ENCODE measurements at places on chromosomes 6 and 20. TPM values are rescaled to one million over a fixed set of nuclear protein-coding genes. Genes with fewer than 3 reads are reported as not detected.

The RANBP9 gene
- 36.7 TPM for total RNA-seq

The TNFRSF6B gene
- not detected for total RNA-seq

The OTOR gene
- not detected for total RNA-seq

The UST gene
- not detected for total RNA-seq

The RNF39 gene
- 0.23 TPM for total RNA-seq

DNA sequence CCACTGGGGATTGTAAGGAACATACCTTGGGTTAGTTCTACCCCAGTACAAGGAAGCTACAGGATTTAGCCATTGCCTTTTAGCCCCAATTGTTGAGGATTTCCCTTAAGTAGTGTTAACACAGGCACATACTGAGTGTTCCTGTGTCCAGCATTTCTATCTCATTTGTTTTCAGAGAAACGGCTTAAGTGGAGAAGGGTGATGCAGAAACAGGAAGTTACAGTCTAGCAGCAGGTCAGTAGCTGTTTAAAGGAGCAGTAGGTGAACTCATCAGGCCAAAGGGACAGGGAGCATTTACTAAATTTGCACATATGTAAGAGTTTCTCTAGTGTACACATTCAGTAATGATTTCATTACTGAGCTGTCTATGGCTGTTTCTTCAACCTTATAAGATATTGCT lies 644.2 kb upstream of the GJE1 start:
- no peak for DNase-seq
- no peak overlapping the region for H3K27ac ChIP-seq
- H3K4me3 ChIP-seq, result no peak overlapping the region
- H3K27me3 ChIP-seq, result no peaks in the 10 kb centered on the region
- no peaks in the 10 kb centered on the region for H3K4me1 ChIP-seq
- H3K36me3 ChIP-seq, result no peaks in the 10 kb centered on the region

GRCh38 chr20:49889935-49890333 lies 25.4 kb downstream of the SPATA2 start:
- no peaks in the 10 kb centered on the region for H3K36me3 ChIP-seq
- no peaks in the 10 kb centered on the region for H3K27me3 ChIP-seq
- no peak overlapping the region for H3K4me3 ChIP-seq
- H3K27ac ChIP-seq, result no peak overlapping the region
- no peak for DNase-seq
- no peaks in the 10 kb centered on the region for H3K4me1 ChIP-seq

- H3K27ac ChIP-seq, result peak overlapping the region; percentile 39
- H3K36me3 ChIP-seq, result no peaks in the 10 kb centered on the region
- H3K4me1 ChIP-seq, result peaks cover 30% of the 10 kb centered on the region
- no peaks in the 10 kb centered on the region for H3K27me3 ChIP-seq
These were observed 3.8 kb upstream of the TRIB3 start for GRCh38 chr20:376750-377149.

DNA sequence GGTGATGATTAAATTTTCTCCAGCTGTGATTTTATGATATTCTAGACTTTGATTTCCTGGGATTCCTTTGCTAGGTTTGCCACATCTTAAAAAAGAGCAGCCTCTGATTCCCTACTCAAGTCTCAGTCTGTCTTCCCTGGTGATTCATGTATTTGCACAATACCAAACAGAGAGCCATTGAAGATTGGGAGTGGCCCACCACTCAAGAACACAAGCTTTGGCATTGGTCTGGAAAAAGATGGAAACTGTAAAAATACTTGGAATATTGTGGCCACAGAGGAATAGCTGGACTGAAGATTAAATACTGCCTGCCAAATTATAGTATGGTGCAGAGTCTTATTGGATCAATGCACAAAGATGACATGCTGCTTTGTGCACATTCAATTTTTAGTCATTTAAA lies 32.9 kb downstream of the PTCHD4 start:
- no peaks in the 10 kb centered on the region for H3K36me3 ChIP-seq
- H3K27me3 ChIP-seq, result no peaks in the 10 kb centered on the region
- DNase-seq, result no peak
- no peaks in the 10 kb centered on the region for H3K4me1 ChIP-seq
- H3K4me3 ChIP-seq, result no peak overlapping the region

DNA sequence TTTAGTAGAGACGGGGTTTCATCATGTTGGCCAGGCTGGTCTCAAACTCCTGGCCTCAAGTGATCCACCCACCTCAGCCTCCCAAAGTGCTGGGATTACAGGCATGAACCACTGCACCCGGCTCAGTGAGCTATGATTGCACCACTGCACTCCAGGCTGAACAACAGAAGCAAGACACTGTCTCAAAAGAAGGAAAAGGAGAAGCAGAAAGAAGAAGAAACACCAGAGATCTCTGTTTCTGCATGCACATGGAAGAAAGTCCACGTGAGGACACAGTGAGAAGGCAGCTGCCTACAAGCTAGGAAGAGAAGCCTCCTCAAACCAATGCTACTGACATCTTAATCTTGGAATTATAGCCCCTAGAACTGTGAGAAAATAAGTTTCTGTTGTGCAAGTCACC lies 16.0 kb downstream of the ECT2L start:
- DNase-seq, result no peak
- H3K36me3 ChIP-seq, result no peaks in the 10 kb centered on the region
- H3K27ac ChIP-seq, result no peak overlapping the region
- no peaks in the 10 kb centered on the region for H3K27me3 ChIP-seq

GRCh38 chr20:46312075-46312944 lies 4.0 kb upstream of the CDH22 start:
- no peak overlapping the region for H3K27ac ChIP-seq
- peaks cover 10% of the 10 kb centered on the region for H3K4me1 ChIP-seq
- peaks cover 24% of the 10 kb centered on the region for H3K27me3 ChIP-seq
- DNase-seq, result peak; percentile 67
- H3K4me3 ChIP-seq, result peak overlapping the region; percentile 12
- no peaks in the 10 kb centered on the region for H3K36me3 ChIP-seq

DNA sequence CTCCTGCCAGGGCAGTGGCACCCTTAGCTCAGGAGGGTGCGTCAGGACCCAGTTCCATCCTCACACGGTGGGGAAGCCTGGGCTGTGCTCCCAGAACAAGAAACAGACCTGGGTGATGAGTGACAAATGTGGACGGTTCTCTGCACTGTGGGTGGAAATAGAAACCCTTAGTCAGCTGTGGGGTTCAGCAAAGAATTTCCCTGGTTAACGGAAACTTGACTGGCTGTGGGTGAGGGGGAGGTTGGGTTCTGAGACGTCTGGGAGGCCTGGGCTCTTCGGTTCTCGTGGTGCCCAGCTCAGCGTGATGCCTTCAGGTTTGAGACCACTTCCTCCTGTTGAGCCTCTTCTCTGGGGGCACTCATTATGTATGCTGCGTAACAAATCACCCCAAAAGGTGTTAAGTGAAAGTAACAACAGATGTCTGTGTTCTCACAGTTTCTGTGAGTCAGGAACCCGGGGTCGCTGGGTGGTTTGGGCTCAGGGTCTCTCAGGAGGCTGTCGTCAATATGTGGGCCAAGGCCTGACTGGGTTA lies 53.1 kb upstream of the FAM83D start:
- DNase-seq, result no peak
- H3K27me3 ChIP-seq, result no peaks in the 10 kb centered on the region

DNA sequence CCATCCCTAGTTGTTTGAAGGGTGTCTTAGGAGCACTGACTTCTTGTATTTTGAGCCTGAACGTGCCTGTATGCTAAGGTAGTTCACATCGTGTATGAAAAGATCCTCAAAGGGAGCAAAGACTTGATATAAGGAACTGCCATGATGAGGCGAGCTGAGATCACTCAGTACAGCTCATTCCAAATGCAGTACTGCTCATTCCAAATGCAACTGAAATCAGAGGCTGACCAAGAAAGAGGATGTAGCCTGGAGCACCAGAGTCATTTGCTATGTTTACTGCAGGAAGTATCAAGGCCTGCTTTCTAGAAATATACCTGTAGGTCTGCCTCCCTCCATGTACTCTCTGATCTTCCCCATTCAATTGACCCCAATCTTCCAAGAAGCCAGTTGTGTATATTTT lies 832.2 kb downstream of the EYS start:
- DNase-seq, result no peak
- H3K27ac ChIP-seq, result no peak overlapping the region
- H3K4me1 ChIP-seq, result no peaks in the 10 kb centered on the region

DNA sequence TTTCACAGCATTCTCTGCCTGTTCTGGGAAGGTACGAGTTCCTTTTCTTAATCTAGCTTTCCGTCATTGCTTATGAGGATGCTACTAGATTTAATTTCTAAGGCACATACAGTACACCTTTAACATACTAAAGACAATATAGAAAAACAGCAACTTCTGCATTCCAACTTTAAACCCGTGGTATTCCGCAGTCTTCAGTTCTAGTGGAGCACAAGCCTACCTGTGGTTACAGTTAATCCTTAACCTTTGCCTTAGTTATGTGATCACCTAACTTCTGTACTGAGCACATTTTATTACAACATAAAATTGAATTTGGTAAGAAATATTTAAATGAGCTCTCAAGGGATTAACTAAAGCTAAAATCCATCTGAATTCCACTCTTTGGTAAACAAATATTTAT lies 289.5 kb downstream of the BTBD9 start:
- DNase-seq, result no peak
- H3K36me3 ChIP-seq, result no peaks in the 10 kb centered on the region
- no peaks in the 10 kb centered on the region for H3K27me3 ChIP-seq

DNA sequence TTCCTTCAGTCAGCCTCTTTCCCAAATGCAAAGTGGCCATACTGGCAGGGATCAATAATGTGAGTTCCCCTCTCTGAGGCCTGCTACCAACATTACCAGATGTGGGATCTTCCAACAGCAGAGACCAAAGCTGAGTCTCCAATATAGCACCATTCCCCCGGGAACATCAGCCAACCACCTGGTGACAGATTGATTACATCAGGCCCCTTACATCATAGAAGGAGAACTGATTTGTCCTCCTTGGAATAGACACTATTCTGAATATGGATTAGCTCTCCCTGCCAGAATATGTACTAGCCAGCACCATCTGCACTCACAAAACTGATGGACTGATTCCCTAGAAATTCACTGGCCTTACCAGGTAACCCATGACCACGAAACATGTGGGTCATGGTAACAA lies 61.9 kb upstream of the CARMIL1 start:
- H3K4me3 ChIP-seq, result no peak overlapping the region
- H3K36me3 ChIP-seq, result no peaks in the 10 kb centered on the region
- no peaks in the 10 kb centered on the region for H3K27me3 ChIP-seq
- no peak for DNase-seq
- H3K4me1 ChIP-seq, result no peaks in the 10 kb centered on the region

GRCh38 chr6:139147628-139148027 lies 12.7 kb downstream of the HECA start:
- DNase-seq, result no peak
- H3K4me3 ChIP-seq, result no peak overlapping the region
- H3K4me1 ChIP-seq, result peaks cover 29% of the 10 kb centered on the region
- no peaks in the 10 kb centered on the region for H3K36me3 ChIP-seq
- peak overlapping the region; percentile 35 for H3K27ac ChIP-seq

DNA sequence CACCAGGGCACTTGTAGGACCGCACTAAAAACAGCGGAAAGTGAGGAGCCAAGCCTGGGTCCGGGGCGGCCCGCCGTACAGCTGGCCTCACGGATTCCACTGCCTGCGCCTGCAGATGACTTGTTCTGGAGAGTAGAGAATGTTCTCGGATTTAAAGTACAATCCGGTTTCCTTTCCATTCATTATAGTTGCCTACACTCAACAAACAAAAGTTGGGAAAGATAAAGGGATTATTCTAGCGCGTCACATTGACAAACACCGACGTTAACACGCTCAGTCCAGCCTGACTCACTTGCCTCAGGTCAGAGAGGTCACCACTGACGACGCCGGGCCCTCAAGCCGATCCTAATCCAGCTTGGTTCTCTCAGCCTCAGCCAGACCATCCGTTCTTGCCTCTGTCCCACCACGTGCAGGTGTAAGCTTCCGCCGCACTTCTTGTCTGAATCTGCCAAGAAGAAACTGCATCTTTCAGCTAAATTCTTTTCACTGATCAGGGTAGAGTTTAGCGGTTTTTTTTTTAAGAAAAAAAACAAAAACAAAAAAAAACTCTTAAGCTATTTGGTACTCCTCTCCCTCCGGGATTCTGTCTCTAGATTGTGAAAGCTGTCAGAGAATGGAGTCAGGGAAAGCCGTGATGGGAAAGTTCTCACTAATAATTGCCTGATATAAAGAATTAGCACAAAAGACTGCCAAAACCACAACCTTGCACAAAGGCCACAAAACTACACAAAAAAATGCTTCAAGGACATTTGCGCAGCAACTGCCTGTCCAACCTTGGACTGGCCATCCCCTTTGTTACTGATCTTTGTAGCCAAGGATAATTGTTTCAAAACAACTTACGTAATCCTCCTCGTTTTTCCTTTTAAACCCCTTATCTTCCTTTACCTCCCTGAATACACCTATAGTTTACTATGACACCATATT lies 1.1 kb upstream of the PHF10 start:
- peak overlapping the region; percentile 77 for H3K4me3 ChIP-seq
- peaks cover 18% of the 10 kb centered on the region for H3K4me1 ChIP-seq
- no peaks in the 10 kb centered on the region for H3K36me3 ChIP-seq
- DNase-seq, result peak; percentile 78
- peak overlapping the region; percentile 83 for H3K27ac ChIP-seq

GRCh38 chr20:53412577-53413185 lies 181.0 kb downstream of the ZNF217 start:
- no peaks in the 10 kb centered on the region for H3K27me3 ChIP-seq
- no peak overlapping the region for H3K4me3 ChIP-seq

DNA sequence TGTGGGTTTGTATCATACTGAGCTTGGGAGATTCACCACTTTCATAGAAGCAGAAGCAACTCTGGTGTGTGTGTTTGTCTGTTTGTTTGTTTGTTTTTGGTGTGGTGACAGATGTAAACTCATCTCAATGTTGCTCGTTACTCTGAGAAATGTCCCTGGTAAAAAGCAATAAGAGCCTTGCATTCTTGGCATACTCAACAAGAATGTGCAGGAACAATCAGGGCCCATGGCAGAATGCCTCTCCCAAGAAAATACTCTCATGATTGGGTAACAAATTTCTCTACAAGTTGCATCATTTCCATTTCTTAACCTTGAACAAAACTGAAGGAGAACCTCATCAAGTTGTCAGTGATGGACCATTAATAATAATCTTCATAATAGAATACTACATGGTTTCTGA lies 43.0 kb upstream of the PKHD1 start:
- DNase-seq, result no peak
- H3K36me3 ChIP-seq, result no peaks in the 10 kb centered on the region
- H3K4me3 ChIP-seq, result no peak overlapping the region
- H3K4me1 ChIP-seq, result peaks cover 4% of the 10 kb centered on the region
- H3K27me3 ChIP-seq, result no peaks in the 10 kb centered on the region

DNA sequence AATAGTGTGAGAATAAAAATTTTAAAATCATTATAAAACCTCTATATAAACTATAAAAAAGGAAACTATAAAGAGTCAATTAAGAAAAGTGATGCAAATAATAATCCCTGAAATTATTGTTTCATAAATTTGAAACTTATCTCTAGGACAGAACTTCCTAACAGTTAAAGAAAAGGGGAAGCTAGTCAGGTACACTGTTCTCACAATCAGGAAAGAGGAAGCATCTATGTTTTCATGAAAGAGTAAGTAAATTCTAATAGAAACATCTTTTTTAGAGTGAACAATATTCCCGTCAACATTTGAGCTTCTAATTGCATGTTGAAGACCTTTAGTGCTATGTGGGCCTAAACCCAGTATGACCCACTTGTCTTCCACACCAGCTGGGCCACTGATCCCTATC lies 1.2 kb upstream of the ADGRF1 start:
- no peaks in the 10 kb centered on the region for H3K36me3 ChIP-seq
- H3K4me3 ChIP-seq, result no peak overlapping the region
- DNase-seq, result no peak
- H3K27ac ChIP-seq, result no peak overlapping the region

Data from Caco-2 (cell line).